Epithelial cell of esophagus (primary cell): ENCODE measurements at places on chromosomes 6 and 20.
A peak's percentile ranks its signal among the peaks of the same experiment; 100 is the strongest.

- DNase-seq: peak; percentile 84
Observed at GRCh38 chr20:53964067-53964466, 106.3 kb downstream of the BCAS1 start.

GRCh38 chr6:108888745-108889144 is 40.5 kb downstream of the ARMC2 start:
- no peak for DNase-seq

DNA sequence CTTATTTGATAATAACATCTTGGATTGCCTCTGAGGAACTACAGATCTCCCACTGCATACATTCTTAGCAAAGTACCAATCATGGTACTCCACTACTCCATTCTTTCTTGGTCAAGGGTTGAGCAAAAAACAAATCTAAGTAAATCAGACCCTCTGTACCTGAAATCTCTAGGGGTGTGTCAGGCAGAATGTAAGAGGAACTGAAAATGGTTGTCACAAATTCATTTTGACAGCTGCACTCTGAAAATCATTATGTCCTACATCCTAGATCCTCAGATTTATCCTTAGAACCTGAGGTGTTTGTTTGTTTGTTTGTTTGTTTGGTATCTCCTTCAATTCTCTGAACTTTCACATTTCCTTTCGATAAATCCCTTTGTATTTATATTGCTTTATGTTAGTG is 433.2 kb upstream of the BTBD3 start:
- DNase-seq: no peak

- DNase-seq: no peak
Observed at GRCh38 chr6:129842881-129843409, 18.2 kb downstream of the TMEM244 start.

DNA sequence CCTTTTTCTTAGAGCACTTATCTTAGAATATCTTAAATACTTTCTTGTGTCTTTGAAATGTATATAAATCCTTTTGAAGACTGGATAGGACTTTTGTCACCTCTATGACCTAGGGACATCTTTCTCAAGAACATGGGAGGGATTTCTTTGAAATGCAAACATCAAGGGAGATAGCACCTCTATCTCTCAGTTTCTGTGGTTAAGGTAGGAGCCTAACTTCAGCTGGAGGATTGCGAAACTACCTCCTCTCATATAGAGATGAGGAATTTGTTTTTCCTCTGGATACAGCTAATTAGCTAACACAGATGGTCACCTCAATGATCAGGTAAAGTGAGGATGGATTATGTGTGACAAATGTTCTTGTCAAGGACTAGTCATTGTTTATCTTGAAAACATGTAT is 631.3 kb upstream of the IMPG1 start:
- peak; percentile 80 for DNase-seq
